ENCODE measurements at places on chromosomes 5 and 9.

GRCh38 chr5:10699281-10699874, 61.7 kb downstream of the DAP start:
- no peak for DNase-seq
- H3K4me1 ChIP-seq: peaks cover 40% of the 10 kb centered on the region
- H3K4me3 ChIP-seq: no peak overlapping the region
- H3K27me3 ChIP-seq: no peaks in the 10 kb centered on the region
- peaks cover 26% of the 10 kb centered on the region for H3K36me3 ChIP-seq

GRCh38 chr5:76604838-76605237, 18.4 kb downstream of the F2RL2 start:
- H3K27me3 ChIP-seq: no peaks in the 10 kb centered on the region
- no peak overlapping the region for H3K27ac ChIP-seq
- peaks cover 43% of the 10 kb centered on the region for H3K4me1 ChIP-seq
- no peak overlapping the region for H3K4me3 ChIP-seq

DNA sequence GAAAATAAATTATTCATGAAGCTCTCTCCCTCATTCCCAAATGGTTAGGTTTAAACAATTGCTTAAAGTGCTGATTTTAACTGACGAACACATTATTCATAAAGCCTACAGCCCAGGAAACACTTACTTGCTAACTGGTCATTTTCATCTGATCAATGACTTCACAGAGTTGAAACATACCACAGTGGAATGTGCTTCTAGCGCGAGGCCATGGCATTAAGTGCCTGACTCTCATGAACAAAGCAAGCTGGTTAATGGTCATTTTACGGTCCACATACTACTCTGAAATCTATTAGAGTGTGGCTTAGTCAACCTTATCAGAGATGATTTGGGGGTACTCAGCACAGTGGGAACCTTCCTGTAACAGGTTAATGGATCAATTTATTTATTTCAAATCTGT, 114.6 kb downstream of the MED27 start:
- H3K27me3 ChIP-seq: no peaks in the 10 kb centered on the region
- peaks cover 23% of the 10 kb centered on the region for H3K36me3 ChIP-seq
- H3K4me1 ChIP-seq: no peaks in the 10 kb centered on the region
- no peak overlapping the region for H3K4me3 ChIP-seq
- no peak overlapping the region for H3K27ac ChIP-seq

- no peak overlapping the region for H3K4me3 ChIP-seq
- H3K27ac ChIP-seq: no peak overlapping the region
- peaks cover 3% of the 10 kb centered on the region for H3K27me3 ChIP-seq
- no peak for DNase-seq
- no peaks in the 10 kb centered on the region for H3K36me3 ChIP-seq
These were observed 74.7 kb downstream of the HAPLN1 start for GRCh38 chr5:83645936-83646335.

- H3K27ac ChIP-seq: peak overlapping the region; percentile 94
- peaks cover 57% of the 10 kb centered on the region for H3K4me1 ChIP-seq
- DNase-seq: no peak
- peaks cover 75% of the 10 kb centered on the region for H3K36me3 ChIP-seq
These were observed 523 bp downstream of the MAML1 start for GRCh38 chr5:179732918-179733771.

- H3K27ac ChIP-seq: no peak overlapping the region
- no peaks in the 10 kb centered on the region for H3K36me3 ChIP-seq
- no peak for DNase-seq
These were observed 25.3 kb downstream of the YIPF5 start for GRCh38 chr5:144144956-144145751.
